Lower leg skin (tissue), 4 donors: ENCODE measurements at places on chromosomes 5 and 9.

DNA sequence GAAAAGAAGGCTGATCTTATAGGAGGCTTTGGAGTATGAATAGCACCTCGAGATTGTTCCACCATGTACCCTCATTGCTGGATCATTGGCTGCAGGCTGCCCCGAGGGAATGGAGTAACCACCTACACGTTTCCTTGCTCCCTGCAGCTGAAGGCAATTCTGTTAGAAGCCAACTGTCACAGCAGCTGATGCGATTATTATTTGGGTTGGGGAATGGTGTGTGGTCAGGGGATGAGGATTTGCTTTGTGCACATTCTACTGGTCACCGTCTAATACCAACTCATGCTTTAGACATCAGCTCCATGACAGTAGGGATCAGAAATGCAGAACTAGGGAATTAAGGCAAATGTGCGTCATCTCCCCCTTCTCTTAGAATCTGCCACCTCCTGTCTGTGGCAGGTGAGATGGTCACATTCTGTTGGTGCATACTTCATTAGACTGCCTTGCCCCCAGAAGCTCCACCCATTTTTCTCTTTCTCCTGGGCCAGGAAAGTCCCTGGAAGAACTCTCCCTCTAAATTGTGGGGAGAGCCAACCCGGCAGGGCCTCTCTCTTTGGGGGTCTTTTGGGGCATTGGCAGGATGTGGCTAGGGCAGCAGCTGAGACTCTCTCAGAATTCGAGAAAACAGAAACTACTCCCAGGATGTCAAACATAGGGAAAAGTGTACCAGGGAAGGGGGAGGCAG lies 32.8 kb downstream of the NEUROG1 start:
- DNase-seq = no peak

GRCh38 chr5:164748861-164749260 lies 1243.4 kb downstream of the MAT2B start:
- no peak for DNase-seq

DNA sequence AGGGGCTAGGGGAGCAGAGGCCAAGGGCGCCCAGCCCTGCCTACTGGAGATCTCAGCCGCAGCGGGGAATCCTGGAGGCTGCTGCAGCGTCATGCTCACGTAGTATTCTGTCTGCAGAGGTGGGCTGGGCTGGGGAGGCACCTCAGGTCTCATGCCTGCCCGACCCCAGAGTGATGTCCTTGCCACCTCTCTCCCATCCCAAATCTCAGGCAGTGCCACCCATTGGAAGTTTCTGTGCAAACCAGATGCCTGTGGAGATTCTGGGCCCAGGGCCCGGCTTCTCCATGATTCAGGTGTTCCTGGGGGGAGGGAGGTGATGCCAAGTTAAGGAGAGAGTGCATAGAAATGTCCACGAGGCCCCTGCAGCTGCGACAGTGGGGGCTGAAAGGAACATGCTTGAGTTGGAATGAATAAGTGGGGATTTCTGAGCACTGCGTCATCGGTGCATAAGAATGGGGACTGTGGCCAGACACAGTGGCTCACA lies 72.0 kb downstream of the ANKRD33B start:
- DNase-seq = no peak

GRCh38 chr5:34041247-34041972 lies 1.6 kb downstream of the C1QTNF3 start:
- no peak for DNase-seq

DNA sequence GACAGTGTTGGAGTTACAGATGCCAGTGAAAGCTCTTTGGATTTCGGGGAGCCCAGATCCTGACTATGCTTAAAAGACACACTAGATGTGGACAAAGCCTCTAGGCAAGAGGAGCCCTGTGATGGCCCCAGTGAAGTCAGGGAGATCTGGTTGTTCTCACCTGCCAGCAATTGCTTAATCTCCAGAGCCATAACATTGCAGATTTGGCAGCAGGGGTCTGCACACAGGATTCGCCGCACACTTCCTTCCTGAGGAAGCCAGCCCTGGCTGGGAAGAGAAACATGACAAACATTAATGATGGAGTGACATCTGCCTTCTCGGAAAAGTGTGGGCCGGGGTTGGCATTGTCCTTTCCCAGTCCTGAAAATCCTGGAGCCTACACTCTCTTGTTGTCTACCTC lies 65.2 kb upstream of the PHF24 start:
- no peak for DNase-seq

DNA sequence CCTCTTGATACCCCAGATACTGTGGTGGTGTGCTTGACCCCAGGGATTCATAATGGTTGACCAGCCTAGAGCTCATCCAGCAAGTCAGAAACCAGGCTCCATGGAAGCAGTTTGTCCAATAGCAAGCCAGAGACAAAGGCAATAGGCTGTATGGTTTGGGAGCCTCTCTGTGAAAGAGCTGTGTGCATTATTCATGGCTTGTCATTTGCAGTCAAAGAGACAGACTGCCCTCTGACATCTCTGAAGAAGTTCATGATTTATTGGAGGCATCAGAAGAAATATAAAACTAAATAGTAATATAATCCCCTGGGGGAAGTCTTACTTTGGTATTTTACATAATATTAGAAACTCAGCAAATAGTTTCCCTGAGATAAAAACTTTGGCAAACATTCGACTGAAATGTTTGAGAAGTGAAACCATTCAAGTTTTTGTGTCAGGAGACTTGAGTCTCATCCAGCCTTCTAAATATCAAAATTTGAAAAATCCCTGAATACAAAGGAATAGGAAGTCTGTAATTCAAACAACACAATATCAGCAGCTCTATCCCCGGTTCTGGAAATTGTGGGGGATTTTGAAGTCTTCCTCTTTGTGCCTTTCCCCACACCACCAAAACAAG lies 250.3 kb downstream of the ZSWIM6 start:
- DNase-seq = no peak

- DNase-seq = no peak
Observed at GRCh38 chr5:10251405-10251804, 1.3 kb downstream of the CCT5 start.

- no peak for DNase-seq
Observed at GRCh38 chr5:34038838-34039237, 4.2 kb downstream of the C1QTNF3 start.

DNA sequence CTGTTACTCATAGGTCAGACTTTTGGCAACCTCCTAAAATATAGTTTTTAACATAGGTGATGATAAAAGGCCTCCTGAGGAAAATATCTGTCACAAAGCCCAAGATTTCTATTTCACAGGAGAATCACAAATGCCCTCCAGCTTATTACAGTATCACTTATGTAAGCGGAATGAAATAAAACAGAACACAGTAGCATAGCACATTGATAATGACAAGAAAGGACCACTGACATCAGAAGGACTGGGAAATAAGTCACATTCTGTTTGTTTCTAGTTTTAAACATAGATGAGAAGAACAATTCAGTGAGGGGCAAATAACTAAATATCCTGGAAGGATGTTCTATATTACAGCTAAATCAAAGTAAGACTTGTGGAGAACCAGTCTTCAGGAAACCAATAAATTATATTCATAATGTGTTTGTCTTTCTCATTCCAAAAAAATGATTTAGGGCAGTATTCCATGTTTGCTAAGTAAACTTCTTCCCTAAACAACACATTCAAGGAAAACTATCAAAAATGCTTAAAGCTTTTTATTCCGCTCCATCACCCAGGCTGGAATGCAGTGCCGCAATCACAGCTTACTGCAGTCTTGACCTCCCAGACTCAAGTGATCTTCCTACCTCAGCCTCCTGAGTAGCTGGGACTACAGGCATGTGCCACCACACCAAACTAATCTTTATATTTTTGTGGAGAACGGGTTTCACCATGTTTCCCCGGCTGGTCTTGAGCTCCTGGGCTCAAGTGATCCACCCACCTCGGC lies 20.8 kb upstream of the CTNNAL1 start:
- no peak for DNase-seq

- DNase-seq = no peak
Observed at GRCh38 chr9:36992501-36993316, 41.4 kb downstream of the PAX5 start.
